ENCODE measurements at places on chromosomes 3 and 15.
A peak's percentile ranks its signal among the peaks of the same experiment; 100 is the strongest.

GRCh38 chr3:190424108-190424477 lies 25.6 kb downstream of the TMEM207 start:
- no peak for DNase-seq

GRCh38 chr15:62797171-62797570 lies 245.4 kb upstream of the TPM1 start:
- peak; percentile 10 for DNase-seq

DNA sequence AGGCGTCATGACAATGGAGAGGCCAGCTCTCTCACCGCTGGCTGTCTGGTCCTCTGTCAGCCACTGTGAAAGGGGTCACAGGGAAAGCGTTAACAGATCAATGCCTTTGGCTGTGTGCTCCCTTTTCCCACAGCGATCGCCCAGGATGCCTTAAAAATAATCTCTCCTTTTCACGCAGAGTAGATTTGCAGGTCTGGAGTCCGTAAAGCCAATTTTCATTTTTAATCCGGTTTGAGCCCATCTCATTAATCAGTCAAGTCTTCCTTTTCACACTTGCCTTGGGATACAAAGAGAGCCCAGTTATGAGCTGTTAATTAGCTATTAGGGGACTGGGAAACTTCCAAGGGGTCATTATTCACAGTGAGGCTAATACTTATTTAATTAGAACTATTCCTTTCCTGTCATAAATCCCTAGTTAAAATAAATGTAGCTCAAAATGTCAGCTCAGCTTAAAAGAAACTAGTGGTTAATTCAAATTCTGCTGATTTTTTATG lies 104.3 kb upstream of the RASGRP1 start:
- DNase-seq = no peak

DNA sequence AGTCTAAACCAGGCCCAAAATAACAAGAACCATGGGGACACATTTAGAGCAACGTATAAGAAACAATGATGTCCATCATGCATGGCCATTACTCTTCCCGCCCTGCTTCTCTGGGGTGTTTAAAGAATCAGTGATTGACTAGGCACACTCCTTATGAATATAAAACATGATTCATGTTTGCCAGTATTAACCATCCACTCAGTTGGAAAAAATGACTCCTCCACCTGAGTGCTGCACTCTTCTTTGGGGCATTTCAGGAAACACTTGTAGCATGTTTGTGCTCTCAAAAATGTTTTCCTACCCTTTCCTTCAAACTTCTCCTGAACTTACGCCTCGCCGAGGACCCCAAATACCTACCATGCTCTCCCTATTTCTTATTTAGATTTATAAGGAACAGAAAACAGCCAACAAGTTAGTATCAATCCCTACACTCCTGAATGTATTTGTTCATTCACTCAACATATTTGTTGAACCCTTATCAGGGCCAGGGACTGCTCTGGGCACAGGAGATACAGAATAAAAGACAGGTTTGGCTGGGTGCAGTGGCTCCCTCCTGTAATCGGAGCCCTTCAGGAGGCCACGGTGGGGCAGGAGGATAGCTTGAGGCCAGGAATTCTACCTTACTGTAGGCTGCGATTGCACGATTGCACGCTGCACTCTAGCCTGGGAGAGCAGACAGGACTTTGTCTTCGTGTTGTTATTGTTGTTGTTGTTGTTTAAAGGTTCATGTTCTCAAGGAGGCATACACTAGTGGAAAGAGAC lies 137.0 kb downstream of the TMCO5A start:
- no peak for DNase-seq

GRCh38 chr3:16864610-16865313 lies 20.0 kb upstream of the PLCL2 start:
- no peak for DNase-seq

Measured in suppressor macrophage treated with lipopolysaccharide for 1 hour (primary cell).